ENCODE measurements at places on chromosomes 2 and 18.

DNA sequence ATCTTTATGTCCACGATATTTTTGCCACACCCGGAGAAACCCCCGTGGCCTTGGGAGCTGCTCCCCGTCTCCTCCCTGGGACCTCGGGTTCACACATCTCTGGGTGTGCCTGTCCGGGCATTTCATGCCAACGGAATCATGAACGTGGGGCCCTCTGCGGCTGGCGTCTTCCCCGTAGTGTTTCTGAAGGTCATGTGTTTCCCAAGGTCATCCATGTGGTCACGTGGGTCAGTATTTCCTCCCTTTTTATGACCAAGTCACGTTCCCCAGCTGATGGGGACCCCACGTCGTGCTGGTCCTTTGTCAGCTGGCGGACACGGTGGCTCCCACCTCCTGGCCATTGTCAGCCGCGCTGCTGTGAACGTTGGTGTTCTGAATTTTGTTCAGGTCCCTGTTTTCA, 135.7 kb downstream of the NFATC1 start:
- DNase-seq = no peak

GRCh38 chr2:40455661-40456060, 3.8 kb upstream of the SLC8A1 start:
- DNase-seq = no peak

GRCh38 chr2:97868986-97869721, 126.6 kb downstream of the TMEM131 start:
- no peak for DNase-seq

GRCh38 chr2:151085181-151085611, 176.5 kb downstream of the RBM43 start:
- DNase-seq = no peak

DNA sequence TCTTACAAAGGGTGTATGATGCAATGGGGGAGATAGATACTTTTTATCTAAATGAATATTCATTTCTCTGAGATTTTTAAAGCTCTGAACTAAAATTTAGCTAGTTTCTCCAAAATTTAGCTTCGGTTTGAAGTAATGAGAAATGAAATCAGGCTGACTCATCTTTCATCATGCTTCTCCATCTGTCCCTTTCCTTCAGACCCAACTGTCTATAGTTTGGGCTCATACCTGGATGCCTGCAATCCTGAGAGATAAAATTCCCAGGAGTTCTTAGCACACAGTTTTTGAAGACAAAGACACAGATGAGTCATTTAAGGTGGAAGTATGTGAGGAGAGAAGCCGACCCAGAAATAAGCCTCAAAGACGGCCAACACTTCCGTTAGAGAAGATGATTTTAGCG, 336.4 kb upstream of the CDH20 start:
- no peak for DNase-seq

DNA sequence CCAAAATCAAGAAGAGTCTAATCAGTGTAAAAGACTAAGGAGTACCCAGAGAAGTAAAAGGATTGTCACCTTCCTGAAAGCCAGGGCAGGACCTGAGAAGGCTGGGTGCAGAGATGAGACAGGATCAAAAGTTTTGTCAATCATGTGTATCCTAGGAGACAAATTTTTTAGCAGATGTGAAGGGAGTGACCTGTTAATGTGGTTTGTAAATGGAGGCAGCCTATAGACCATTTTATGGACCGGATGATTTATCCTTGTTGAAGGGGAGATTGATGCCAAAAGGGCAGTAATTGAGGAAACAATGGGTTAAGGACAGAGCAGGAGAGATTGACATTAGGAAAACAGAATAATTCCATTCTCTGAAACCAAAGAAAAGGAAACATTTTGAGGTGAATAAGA, 813 bp downstream of the NDC80 start:
- no peak for DNase-seq

GRCh38 chr2:230140667-230141066, 71.9 kb upstream of the SLC16A14 start:
- no peak for DNase-seq

- no peak for DNase-seq
These were observed 16.3 kb downstream of the TYMS start for GRCh38 chr18:673769-674168.

DNA sequence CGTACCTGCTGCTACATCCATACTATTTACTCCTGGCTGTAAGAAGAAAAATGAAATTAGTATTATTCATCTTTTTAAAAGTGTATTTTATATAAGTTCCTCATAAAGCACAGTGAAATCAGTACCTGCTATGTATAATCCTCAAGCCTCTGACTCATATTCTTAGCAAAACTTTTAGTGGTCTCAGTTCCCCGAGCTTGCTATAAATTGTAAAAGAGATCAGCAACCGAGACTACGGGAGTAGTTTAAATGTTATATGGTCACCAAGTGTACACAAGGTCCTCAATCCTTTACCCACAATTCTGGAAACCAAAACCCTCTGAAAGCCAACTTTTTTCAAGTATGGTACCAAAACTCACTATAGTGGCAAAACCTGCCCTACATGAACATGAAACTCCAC, 24.2 kb downstream of the PRPF40A start:
- DNase-seq = no peak

DNA sequence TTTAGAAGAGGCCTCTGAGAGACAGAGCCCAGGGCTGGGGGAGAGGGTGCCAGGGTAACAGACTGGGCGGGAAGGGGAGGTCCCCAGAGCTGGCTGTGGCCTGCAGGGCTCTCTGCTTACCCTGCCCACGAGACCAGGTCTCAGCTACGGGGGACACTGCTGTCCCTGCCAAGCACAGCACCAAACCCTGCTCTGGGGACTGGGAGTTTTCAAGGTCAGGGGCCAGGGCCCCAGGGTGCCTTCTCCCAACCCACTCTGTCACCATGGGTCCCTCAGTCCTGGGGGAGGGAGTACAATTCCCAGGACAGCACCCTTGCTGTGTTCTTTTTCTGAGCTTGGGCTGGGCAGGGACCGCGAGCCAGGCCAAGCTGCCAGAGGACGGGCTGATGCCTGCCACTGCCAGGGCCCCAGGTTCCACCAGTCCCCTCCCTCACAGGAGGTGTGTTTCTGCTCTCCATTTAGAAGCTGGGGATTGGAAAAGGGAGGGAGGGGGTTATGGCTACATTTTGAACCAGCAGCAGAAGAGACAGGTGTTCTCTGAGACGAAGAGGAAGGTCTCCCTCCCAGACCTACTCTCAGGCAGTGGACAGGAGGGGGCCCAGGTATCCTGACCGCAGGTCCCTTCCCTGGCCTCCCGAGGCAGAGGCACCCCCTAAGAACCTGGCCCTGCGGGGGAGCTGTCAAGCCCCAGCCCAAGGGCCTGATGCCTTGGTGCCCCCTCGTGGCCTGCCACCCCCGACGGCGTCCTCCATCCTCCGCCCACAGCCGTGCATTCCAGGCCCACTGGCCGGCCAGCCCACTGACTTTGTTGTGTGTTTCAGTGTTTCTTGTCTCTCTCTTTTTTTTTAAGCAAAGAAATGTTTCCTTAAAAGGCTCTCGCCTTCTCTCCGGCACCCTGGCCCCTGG, 80.4 kb downstream of the TNS1 start:
- no peak for DNase-seq

DNA sequence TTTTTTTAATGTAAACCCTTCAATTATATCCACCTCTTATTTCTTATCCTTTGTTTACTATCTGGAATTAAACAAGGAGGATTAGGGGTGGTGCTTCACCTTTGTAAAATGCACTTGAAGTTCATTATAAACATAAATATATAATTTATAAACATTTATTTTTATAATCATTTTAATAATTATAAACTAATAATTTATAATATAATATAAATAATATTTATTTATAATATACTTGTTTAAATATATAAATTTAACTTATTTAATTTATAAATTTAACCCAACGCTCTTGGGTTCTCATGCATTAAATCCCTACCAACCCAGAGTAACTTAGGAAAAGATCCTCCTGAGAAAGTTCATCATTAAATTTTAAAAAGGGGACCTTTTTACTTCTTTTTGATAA, 452.5 kb downstream of the PTPRM start:
- no peak for DNase-seq

DNA sequence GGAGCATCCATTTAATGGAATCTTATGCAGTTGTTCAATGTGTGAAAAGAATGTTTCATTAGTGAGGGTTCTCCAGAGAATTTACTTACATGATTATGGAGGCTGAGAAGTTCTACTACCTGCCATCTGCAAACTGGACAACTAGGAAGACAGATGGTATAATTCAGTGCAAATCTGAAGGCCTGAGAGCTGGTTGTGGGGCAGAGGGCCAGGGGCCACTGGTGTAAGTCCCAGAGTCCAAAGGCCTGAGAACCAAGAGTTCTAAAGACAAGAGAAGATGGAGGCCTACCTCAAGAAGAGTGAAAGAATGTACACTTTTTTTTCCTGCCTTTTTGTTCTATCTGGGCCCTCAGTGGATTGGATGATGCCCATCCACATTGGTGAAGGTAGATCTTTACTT, 114.8 kb downstream of the DDX1 start:
- DNase-seq = no peak

DNA sequence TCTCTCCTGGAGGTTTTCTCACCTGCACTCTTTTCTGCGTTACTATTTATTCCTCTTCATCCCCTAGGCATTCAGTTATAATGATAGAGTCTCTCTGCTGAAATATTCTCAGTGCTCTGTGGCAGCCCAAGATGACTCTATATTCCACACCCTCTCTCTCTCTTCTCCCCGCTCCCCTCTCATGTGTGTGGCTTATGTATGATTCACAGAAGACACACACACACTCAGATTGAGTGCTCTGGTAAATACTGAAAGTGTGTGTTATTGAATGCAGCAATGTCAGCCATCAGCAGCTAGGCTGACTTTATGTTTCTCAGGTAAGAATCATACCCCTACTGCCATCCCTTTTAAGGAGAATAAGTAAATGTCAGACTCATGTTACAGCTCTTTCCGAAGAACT, 201.2 kb downstream of the SLC4A10 start:
- no peak for DNase-seq

- no peak for DNase-seq
These were observed 3.7 kb downstream of the ZNF142 start for GRCh38 chr2:218655751-218656150.

- DNase-seq = no peak
These were observed 76.2 kb downstream of the DCDC2C start for GRCh38 chr2:3779496-3780049.

- DNase-seq = no peak
These were observed 728 bp downstream of the FAM168B start for GRCh38 chr2:131092458-131093005.

DNA sequence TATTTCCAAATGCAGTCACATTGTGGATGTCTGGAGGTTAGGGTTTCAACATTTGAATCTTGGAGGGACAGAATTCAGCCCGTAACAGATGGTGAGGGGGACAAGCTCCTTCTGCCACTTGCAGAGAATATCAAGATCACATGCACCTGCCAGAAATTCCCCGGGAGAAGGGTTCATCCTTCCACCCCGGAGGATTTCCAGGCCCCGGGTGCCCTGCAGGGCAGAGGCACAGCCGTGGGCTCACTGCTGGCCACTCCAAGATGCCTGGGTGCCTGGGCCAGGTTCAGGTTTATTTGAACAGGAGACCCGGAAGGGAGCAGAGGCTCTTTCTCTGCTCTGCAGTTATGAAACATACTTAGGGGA, 38.2 kb upstream of the MGAT4A start:
- DNase-seq = no peak

DNA sequence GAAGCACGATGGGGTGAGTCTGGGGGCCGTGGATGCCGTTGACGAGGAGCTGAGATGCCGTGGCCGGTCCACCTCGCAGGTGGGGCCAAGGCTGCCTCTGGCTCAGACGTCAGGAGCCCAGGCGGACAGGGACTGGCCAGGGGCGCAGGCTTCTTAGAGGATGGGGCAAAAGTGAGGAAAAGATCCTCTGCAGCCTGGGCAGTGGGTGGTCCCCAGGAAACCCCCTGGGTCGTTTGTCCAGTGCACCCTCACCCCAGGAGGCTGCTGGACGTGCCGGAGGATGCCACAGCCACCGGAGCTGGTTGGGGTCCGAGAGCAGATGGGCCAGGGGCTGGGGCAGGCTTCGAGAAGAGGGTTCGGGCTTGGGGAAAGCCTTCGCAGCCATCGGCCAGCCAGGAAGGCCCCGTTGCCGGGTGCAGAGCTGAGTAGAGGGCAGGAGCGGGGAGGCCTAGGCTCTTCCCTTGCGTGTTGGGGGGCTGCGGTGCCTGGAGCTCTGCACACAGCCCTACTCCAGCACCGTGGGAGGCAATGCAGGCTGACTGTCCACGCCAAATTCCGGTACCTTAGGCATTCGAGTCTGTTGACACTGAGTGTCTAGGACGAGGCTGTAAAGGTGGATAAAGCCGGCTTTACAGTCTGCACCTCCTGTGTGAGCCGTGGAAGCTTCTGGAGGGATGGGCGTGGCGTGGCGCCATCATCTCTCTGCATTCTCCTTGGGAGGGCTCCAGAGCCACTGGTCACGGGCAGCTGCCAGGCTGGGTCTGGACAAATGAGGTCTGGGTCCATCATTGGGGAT, 18.8 kb downstream of the GPC1 start:
- DNase-seq = no peak

GRCh38 chr2:10120877-10121574, 1.5 kb upstream of the RRM2 start:
- DNase-seq = no peak

DNA sequence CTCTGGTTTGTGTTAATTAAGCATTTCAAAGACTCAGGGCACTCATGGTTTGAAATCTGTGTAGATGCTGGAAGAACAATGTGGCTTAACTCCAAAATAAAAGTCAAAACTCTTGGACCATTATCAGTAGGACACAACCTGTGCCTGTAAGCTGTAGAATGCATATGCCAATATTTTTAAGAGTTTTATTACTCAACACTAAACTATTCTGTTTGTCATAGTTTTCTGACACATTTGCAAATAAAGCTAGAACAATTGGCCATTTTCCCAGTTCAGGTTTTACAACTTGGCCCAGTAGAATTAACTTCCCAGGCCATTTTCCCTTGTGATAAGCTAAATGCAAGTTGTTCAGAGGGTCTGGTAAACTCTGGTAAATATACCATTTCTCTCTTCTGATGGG, 713.1 kb downstream of the CBLN2 start:
- no peak for DNase-seq

DNA sequence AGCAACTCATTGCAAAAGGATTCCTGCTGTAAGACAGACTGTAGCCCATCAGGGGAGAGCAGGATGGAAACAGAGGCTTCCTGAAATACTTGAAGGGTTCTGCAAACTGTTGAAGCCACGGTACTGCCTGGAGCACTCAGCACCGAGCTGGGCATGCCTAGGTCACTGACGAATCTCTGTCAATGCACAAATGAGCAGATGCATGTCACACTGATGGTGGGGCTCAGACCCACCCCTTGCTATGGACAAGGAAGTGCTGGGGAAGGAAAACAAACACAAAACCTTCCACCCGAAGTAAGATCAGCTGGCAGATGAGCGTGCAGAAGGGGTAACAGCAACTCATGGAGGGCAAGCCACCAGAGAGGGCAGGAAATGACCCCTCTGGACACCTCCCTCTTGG, 136.7 kb downstream of the BCL2 start:
- DNase-seq = no peak

DNA sequence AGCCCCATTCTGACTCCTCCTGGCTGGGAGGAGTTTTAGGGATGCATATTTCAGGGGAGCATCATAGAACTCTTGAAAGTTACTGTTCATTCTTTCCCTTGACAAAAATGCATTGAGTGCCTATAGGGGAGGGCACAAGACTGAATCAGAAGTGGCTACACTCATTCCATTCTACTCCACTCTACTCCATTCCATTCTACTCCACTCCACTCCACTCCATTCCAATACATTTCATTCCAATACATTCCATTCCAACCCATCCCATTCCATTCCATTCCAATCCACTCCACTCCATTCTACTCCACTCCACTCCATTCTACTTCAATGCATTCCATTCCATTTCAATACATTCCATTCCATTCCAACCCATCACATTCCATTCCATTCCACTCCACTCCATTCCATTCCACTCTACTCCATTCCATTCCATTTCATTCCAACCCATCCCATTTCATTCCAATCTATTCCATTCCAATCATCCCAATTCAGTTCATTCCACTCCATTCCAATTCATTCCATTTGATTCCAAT, 110.8 kb downstream of the LOXHD1 start:
- no peak for DNase-seq
